ENCODE measurements at places on chromosomes 13 and 19.

GRCh38 chr13:111623743-111624505 lies 303.5 kb downstream of the TEX29 start:
- no peak for DNase-seq

DNA sequence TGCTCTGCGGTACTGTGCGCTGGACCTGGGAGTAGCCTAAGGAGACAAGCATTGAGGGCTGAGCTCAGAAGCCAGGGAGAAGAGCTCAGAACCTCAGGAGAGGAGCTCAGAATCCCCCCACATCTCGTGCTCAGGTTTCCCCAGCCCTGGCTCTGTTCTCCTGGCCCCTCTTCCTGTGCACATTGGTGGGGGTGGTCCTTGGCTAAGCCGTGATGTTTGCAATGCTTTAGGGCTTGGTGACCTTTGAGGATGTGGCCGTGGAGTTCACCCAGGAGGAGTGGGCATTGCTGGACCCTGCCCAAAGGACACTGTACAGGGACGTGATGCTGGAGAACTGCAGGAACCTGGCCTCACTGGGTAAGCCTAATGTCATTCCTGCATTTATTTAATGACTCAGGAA lies 6.6 kb downstream of the ZNF557 start:
- DNase-seq, result no peak

- no peak for DNase-seq
Observed at GRCh38 chr19:5225486-5226345, 114.9 kb downstream of the PTPRS start.

- DNase-seq, result no peak
Observed at GRCh38 chr13:18992791-18993190, 188.8 kb downstream of the TUBA3C start.

- no peak for DNase-seq
Observed at GRCh38 chr13:89307278-89307677, 1636.1 kb downstream of the SLITRK5 start.

DNA sequence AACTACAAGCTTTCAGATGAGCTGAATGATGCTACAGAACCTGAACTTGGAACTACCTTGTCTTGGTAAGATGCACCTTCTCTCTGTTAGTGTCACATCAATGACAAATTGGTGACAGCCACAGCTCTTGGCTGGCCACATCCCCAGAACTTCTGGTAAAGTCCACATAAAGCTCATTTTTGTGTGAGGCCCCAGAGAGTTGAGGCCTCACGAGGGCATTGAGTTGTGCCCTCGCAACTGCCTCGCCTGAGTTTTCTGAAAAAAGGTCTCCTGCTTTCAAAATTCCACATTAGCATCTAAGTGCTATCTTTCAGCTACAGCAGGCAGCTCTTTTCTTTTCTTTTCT lies 42.6 kb downstream of the MRPL57 start:
- DNase-seq, result no peak

DNA sequence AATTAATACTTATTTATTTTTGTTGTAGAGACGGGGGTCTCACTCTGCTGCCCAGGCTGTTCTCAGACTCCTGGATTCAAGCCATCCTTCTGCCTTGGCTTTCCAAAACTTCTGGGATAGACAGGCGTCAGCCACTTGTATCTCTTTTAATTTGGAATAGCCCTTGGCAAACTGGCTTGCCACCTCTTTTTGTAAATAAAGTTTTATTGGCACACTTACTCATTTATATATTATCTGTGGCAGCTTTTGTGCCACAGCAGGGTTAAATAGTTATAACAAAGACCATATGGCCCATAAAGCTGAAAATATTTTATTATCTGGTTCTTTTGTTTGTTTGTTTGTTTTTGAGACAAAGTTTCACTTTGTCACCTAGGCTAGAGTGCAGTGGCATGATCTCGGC lies 30.5 kb downstream of the BBC3 start:
- DNase-seq, result no peak

- DNase-seq, result no peak
Observed at GRCh38 chr19:11813703-11814028, 407 bp upstream of the ZNF440 start.

GRCh38 chr13:92512852-92513251 lies 713.8 kb upstream of the GPC6 start:
- DNase-seq, result no peak
